ENCODE measurements at places on chromosomes 5 and 9.

DNA sequence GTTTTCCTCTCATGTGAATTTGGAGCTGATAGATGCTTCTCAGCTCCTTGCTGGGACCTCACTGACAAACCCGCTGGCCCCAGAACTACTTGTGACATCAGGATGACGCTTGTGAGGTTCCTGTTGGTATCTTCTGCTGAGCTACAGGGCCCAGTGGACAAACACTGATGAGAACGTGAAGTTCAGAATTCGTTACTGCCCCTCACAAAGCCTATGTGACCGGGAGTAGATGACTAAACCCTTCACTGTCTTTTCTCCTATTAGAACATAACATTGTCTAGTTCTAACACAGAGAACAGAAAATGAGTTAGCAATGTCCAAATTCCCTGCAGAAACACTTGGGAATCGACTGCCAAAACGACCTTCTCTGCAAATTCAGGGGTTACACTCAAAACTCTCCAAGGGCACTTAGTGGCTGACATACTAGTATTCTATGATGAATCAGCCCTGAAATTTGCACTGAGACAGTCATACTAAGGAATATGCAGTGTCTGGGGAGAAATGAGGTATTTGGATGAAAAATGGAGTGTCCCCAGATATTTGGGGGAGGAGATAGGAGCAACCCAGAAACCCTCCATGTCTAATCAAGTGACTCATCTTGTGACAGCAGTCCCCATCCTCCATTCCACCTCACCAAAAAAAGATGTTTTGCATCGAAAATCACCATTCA lies 143.2 kb upstream of the TRIM32 start:
- no peak for DNase-seq

- DNase-seq, result no peak
Measured at GRCh38 chr5:136030252-136030651, 1.5 kb downstream of the TGFBI start.

DNA sequence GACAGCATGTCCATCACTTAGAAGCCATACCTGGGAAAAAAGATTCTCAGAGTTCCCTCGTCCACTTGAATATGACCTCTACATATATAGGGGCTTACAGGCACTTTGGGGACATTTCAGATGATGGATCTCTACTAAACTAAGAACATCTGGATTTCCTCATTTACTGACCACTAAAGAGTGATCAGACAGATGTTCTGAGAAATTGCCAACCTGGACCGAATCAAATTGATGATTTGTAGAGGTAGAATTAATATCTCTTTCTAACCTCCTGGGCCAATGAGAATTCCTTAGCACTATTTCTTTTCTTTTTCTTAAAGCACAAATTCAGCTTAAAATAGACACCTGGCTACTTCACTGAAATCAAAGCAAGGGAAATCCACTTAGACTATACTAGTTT lies 422.7 kb downstream of the MTRR start:
- DNase-seq, result no peak

GRCh38 chr5:5297432-5298067 lies 124.9 kb upstream of the ICE1 start:
- no peak for DNase-seq

DNA sequence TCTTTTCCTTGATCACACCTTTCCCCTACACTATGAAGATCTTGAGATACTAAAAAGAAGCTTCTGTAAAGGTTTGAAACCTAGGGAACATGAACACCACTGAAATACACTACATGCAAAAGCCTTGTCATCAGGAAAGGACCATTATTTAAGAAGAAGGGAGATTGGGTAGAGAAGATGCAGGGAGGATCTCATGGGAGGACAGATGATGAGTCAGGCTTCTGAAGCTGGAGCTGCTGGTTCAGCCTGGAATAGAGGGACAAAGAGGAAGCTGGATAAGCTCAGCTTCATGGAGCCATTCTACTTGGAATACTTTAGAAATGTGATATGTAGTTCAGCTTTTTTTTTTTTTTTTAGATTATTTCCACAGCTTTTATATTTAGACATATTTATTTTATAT lies 169.8 kb downstream of the MAN2A1 start:
- DNase-seq, result no peak

DNA sequence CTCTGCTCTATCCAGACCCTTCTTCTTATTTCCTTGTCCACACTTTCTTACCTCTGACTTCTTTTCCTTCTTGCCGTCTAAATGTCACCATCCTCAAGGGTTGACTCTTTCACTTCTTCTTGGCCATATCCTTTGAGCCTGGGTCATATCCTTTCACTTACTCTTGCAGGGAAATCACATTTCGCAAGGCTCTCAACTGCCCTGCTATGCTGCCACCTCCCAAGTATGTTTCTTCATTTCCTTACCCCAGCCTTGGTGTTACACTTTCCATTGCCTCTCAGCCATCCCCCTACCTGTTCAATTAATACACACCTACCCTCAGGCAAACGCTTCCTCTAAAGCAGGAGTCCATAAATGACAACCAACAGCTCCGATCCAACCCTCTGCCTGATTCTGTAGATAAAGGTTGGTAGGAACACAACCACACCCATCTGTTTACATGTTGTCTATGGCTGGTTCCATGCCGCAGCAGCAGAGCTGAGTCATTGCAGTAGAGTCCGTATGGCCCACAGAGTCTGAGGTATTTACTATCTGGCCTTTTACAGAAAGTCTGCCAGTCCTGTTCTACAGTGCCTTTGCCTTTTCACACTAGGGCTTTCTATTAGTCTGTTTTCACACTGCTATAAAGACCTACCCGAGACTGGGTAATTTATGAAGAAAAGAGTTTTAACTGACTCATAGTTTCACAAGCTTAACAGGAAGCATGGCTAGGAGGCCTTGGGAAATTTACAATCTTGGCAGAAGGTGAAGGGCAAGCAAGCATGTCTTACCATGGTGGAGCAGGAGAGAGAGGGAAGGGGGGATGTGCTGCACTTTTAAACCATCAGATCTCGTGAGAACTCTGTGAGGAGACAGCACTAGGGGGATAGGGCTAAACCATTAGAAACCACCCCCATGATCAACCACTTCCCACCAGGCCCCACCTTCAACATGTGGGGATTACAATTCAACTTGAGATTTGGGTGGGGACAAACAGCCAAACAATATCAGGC lies 97.9 kb downstream of the SV2C start:
- DNase-seq, result no peak

DNA sequence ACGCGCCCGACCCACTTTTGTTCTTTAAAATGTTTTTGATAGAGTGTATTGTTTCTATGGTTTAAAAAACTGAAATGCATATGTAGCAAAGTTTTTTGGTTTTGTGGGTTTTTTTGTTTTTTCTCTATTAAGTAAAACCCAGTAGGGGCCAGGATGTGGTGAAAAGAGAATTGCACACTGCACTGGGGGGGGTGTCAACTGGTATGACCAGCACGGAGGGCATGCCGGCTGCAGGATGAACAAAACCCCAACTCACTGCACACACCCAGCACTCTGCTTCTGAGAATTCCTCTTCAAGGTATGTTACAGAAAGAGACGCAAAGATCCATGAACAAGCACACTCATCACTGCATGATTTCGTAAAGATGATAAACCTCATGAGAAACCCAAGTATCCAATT lies 75.0 kb downstream of the STK10 start:
- peak; percentile 46 for DNase-seq

- no peak for DNase-seq
Measured at GRCh38 chr9:128115187-128116103, 12.1 kb downstream of the PTGES2 start.

DNA sequence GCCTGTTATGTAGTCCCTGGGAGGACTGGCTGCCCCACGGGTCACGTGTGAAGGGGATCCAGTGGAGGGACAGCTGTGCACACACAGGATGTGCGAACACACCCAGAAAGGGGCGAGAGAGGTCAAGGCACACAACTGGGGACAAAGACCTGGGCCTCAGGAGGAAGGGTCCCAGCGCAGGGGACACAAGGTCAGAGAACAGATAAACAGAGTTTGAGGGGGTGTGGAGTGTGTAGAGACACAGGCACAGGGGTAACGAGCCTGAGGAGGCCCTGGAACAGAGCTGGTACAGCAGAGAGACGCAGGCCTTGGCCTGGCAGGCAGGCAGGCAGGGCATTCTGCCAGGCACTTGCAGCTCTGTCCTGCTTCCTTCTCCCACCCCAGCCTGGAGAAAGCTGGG lies 14.8 kb upstream of the PSMD5 start:
- DNase-seq, result no peak

DNA sequence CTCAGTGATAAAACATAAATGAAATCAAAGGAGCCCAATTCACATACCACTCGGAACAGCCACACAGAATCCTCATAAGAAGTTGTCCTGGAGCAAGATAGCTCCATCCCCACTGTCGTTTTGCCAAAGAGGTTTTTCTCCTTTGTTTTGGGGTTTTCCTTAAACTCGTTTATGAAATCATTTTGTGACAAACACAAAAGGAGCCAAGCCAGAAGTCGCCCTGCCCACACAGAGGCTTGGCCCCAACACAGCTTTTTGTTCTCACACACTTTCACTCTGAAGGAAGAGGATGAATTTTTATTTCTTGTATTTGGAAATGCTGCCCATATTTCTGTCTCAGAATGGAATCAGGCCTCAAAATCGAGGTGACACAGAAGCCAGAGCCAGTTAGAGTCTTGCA lies 113.4 kb downstream of the HSD17B3 start:
- DNase-seq, result no peak

GRCh38 chr5:124576848-124577409 lies 169.5 kb downstream of the ZNF608 start:
- DNase-seq, result no peak

DNA sequence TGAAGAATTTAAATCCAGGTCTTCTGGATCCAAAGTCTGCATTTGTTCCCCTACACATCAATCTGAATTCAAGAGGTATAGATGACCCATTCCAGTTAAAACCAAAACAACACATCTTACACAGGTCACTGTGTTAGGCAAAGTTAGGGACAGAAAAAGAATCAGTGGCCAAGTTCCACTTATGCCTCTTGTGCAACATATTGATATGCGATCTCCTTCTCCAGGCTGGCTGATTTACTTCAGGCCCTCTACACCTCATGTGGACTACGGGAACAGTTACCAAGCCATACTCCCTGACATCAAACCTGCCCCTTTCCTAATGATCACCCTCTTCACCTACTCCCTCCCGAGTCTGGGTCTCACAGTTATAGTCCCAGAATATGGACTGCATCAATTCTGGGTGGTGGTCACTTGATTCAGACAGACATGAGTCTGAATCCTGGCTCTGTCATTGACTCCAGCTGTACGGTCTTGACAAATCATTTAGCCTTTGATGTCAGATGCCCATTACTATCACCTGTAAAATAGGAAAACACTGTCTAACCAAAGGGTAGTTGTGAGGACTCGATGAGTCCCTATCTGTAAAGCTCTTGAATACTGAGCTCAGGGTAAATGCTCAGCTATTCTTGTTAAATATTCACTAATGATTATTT lies 26.0 kb downstream of the GOLGA1 start:
- no peak for DNase-seq

DNA sequence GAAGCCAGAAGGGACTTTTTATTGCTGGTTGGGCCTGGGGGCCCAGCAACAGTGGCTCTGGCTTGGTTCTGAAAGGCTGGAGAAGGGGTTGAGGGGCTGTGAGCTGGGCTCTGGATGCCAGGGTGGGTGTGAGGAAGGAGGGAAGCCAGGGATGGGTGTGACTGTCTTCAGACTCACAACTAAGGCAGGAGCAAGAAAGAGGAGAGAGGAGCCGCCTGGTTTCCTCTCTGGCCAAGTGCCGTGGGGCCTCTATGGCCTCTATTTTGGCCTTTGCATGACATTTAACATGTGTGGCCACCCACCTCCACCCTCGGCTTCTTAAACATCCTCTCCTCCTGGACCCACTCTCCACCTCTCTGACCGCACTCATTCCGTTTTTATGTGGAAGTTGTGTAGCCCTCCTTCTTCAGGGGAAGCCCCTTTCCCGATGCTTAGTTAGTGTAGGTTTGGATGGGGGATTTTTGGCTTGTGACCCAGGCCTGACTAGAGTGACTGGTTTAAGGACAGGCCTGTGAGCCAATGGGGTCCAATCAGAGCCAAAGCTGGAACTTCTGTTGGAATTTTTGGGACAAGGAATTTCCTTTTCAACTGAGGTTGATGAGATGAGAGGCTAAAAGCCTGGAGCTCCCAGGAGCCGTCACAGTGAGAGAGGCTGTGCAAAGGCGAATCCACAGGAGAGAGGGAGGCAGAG lies 517.8 kb downstream of the CCDC171 start:
- DNase-seq, result no peak

- DNase-seq, result no peak
Measured at GRCh38 chr9:5825895-5826622, 6.9 kb downstream of the ERMP1 start.

GRCh38 chr9:93897075-93897970 lies 57.8 kb downstream of the BARX1 start:
- DNase-seq, result no peak

DNA sequence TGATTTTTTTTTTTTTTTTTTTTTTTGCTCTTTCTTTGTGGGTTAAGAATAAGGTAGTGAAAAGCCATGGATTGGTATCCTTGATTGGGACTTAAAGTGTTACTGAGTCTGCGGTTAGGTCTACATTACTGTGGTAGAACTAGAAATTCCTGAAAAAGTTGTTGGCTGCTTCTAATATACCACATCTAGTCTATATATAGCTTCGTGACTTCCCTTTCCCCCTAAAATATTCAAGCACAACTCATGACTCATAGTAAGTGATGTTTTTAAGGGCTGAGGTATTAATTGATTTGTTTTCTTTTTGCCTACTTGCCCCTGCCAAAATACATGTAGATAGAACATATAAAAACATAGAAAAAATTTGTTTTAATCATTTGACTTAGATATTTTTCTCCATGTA lies 247.6 kb downstream of the TMEM232 start:
- DNase-seq, result no peak

DNA sequence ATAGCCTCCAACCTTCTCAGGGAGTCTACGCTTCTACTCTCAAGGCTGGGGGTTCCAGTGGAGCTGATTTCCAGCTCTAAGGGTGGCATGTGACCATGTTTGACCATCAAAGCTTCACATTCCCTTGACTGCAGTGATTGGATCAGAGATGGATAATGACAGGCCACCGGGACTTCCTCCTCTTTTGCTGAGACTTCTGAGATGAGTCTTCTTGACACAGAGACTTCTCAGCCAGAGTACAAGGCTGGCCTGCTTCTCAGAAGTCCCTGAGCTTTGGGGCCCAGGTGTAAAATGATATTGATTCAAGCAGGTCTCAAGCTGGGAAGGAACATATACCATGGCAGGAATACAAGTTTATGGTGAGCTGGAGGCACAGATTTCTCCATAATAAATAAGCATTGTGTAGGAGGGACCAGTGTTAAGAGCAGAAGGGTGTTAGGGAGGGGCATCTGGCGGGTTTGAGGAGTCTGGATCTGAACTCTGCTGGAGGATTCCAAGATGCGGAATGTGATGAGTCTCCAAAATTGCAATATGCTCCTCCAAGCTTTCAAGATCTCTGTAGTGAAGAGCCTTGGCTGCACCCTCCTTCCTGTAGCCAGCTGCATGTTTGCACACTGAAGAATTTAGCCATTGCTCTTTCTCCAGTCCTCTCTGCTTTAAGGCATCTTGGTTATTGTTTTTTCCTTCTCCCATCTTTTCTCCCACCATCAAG lies 41.7 kb upstream of the HSD17B4 start:
- DNase-seq, result no peak

GRCh38 chr5:84304599-84304998 lies 80.1 kb downstream of the EDIL3 start:
- no peak for DNase-seq

GRCh38 chr9:81599837-81600236 lies 89.5 kb downstream of the TLE1 start:
- DNase-seq, result no peak

All from stimulated activated CD4-positive, alpha-beta T cell treated with anti-CD3 and anti-CD28 coated beads, TNF-alpha, amount 100 ng/mL, for 1 hour (primary cell).